ENCODE measurements at places on chromosomes 2 and 18.

GRCh38 chr2:58794103-58794502, 553.0 kb upstream of the FANCL start:
- no peak for DNase-seq

GRCh38 chr2:47218899-47219525, 63.9 kb upstream of the STPG4 start:
- no peak for DNase-seq

DNA sequence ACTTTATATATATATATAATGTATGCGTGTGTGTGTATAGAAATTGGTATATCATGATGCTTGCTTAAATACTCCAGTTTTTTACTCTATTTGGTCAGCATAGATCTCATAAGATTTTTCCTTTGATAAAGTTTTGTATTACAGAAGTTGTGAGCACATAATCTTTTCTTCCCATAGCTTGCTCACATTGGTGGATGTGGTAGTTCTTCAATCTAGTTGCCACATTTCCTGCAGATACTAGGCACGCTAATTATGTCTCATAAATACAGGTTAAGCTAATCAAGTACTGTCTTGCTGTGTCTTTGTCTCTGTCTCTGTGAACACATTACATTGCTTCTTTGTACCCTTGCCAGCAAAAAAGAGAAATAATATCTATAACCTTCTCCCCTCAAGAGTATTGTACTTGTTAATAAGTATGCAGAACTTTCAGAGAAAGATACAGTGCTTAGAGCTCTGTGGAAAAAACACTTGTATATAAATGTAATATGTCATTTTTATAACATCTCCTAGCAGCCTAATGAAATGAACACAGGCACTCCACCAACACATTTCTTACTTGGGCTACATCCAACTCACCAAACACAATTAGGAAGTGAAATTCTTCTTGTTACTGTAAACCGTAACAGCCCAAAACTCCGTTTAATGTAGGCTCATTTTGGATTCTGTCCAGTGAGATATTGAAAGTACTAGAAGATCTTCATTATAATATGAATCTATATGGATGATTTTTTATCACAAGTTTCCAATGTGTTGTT, 306.7 kb upstream of the SLC8A1 start:
- peak; percentile 8 for DNase-seq

GRCh38 chr2:175002547-175003274, 2.5 kb downstream of the CHN1 start:
- no peak for DNase-seq

DNA sequence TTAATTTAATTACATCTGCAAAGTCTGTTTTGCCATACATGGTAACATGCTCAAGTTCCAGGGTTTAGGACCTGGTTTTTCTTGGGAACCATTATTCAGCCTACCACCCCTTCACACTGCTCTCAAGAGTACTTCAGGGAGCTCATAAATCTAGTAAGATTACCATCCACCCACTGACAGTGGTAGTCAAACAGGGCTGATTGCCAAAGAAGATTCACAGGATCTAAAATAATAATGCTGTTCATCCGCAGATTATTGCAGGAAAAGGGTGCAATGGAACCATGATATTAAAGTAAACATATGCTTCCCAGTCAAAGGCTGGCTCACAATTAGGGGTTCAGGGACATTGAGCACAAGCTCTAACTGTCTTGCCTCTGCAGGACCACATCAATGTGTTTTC, 148.0 kb upstream of the CYRIA start:
- no peak for DNase-seq

DNA sequence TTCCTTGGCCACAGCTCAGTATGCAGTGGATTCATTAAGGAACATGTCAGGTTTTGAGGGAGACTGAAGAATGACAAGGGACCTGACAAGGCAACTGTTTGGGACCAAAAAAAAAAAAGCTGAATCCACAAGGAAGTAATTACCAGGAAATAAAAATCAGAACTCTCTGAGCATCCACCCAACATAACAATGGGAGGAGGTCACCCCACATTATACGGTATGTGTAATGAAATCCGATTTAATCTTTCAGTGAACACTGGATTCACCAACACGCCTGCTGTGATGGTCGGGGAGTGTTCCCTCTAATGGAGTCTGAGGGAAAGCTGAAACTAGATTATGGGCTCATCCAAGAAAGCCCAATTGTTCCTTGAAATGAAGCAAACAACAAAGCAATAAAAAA, 329.3 kb downstream of the ETAA1 start:
- no peak for DNase-seq

DNA sequence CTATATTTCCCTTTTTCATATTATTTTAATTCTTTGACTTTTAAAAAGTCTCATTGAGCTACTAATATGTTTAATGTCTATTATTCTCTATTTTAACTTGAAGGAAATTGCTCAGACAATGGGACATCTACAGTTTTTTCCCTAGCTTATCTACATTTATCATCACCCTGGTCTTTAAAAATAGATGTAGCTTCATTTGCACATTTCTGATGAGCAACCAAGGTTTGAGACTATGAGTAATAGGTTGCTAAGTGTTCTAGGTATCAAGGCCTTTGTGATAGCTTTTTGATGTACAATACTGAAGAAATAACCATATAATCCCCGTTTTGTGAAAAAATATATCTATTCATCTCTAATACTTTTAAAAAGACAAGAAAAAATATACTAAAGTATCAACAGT, 47.0 kb downstream of the STAT4 start:
- DNase-seq: no peak

- DNase-seq: no peak
Observed at GRCh38 chr18:24456549-24456948, 3.9 kb upstream of the HRH4 start.

DNA sequence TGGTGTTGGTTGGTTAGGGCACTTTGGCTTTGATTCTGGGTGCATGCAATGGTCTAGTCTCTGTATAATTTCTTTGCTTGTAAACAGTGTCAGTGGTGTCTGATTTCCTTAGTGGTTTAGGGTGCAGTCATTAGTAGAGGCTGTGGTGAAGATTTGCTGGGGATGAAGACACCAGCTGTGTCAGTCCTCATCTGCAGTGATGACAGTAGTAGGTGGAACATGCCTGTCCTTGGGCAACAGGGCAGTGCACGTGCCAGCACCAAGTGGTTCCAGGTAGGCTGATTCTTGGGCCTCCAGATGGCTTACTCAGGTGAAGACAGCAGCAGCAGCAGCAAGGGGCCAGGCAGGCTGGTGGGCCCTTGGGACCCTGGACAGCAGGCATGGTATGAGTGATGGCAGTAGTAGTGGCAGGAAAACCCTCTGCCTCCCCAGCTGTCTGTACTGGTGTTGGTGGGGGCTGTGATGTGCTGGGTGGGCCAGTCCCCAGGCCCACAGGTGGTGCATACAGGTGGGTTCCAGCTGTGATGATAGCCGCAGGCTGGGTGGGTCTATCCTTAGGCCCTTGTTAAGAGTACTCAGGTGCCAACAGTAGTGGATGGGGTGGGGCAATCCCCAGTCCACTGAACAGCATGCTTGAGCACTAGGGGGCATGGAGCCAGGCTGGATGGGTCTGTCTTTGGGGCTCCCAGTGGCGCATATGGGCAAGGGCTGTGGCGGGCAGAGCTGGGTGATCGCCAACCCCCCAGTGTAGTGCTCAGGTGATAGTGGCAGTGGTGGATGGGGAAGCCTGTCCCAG, 140.7 kb upstream of the THUMPD2 start:
- DNase-seq: no peak
